ENCODE measurements at places on chromosomes 6 and 20.

DNA sequence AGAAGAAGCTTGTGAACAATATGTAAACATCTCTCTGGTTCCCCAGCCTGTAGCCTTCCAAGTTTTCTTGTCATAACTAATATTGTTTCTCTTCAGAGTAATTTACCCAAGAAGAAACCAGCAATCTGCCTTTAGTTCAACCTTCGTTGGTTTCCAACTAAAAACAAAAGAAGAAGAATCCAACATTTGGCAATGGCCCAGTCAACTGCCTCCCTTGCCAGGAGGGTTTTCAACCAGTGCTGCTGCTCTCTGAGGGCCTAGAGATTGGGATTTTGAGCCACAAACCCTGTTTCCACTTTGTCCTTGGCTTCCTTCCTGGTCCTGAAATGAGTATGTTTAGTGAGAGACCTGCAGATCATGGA, 395.8 kb upstream of the CNR1 start:
- DNase-seq: no peak

DNA sequence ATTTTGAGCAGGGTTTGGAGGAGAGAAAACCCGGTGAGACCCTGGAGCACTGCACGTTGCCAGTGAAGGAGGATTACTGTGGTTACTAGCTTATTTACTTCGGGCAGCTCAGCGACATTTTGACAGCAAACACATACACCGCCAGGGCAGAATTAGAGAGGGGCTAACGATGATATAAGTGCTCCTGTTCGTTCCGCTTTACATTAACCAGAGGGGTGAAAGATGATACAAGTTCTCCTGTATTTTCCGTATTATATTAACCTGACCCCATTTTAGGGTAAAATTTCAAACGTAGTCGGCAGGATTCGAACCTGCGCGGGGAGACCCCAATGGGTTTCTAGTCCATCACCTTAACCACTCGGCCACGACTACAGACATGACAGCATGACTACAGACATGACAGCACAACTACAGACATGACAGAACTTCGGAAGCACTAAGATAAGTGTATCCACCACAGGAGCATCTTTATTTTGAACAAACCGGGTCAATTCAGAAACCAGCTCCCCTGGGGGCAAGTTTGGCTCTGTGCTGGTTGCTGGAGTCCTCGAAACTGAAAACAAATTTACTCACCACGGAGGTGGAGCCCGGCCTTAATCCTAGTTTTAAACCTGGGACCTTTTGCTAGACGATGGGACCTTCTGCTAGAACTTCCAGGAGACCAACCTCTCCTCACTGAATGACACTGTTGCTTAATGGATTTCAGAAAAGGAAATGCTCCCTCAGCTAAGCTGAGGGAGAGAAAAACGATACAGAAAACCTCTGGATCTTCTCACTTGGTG, 80.4 kb upstream of the ZNF184 start:
- DNase-seq: no peak

DNA sequence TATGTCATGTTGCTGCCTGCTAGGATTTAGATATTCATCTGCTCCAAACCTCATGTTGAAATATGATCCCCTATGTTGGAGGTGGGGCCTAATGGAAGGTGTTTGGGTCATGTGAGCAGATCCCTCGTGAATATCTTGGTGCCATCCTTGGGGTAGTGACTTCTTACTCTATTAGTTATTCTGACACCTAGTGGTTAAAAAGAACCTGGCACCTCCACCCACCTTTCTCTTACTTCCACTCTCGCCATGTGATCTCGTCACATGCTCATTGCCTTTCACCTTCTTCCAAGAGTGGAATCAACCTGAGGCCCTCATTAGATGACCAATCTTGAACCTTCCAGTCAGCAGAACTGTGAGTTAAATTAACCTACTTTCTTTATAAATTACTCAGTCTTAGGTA, 549.4 kb upstream of the SYNCRIP start:
- no peak for DNase-seq

DNA sequence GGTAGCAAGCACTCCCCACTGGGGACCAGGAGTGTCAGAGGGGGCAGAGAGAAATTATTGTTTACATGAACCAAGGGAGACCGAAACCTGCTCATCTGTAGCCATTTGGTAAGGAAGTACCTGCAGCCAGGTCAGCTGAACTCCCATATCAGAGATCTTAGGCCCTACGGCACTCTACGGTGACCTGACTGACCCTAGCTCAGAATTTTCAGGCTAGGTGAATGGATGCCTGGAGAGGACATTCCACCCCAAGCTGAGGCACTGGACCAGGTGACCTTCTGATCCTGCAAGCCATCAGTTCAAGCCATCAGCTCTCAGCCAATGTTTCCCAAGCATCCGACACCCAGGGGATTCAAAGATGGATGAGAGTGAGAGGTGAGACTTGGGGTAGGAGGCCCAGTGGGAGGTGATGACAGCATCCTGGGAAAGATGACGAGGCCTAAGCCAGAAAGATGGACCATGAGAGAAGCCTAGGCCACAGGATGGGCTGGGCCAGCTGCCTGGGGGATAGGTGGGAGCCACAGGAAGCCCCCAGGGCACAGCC, 2.8 kb downstream of the ANGPT4 start:
- no peak for DNase-seq

- peak; percentile 23 for DNase-seq
These were observed 83.0 kb downstream of the TMEM242 start for GRCh38 chr6:157240059-157240959.

- no peak for DNase-seq
These were observed 259.9 kb downstream of the ADGRG6 start for GRCh38 chr6:142561511-142562265.

DNA sequence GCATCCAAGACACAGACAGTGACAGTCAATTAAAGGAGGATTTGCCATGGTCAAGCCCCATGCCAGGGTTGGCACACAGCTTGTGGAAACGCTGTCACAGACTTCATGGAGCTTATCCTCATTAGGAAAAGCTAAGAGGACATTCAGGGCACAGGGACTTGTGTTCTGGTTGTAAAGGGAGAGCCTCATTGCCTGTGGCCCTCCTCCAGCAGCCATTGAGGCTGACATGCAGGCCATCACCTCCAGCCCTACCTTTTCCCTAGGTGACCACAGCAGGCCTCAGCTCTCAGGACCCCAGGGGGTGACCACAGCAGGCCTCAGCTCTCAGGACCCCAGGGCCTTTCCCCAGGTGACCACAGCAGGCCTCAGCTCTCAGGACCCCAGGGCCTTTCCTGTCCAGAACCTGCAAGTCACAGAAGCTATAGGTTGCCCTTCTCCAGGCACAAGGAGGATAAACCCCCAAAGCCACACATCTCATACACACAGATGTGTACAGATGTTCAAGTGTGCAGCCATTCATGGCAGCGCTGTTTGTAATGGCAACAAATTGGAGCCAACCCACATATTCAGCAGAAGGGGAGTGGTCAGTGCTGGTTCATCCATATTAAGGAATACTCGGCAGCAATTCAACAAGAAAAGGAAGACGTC, 26.1 kb downstream of the DUSP22 start:
- DNase-seq: no peak

GRCh38 chr20:8946036-8946940, 122.6 kb upstream of the PLCB4 start:
- DNase-seq: no peak

- no peak for DNase-seq
These were observed 77.8 kb upstream of the FRMD1 start for GRCh38 chr6:168156742-168157265.
